AG04450 (cell line): ENCODE measurements at places on chromosomes 3 and 15.

DNA sequence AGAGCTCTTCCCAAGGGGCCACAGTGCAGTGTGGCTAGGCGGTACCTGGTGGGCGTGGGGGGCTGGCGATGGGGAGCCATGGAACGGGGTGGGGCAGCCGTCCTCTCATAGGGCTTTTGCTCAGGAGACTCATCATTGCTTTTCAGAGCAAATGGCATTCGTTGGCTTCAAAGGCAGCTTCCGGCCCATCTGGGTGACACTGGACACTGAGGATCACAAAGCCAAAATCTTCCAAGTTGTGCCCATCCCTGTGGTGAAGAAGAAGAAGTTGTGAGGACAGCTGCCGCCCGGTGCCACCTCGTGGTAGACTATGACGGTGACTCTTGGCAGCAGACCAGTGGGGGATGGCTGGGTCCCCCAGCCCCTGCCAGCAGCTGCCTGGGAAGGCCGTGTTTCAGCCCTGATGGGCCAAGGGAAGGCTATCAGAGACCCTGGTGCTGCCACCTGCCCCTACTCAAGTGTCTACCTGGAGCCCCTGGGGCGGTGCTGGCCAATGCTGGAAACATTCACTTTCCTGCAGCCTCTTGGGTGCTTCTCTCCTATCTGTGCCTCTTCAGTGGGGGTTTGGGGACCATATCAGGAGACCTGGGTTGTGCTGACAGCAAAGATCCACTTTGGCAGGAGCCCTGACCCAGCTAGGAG, 40.8 kb downstream of the MESD start:
- no peak for DNase-seq

DNA sequence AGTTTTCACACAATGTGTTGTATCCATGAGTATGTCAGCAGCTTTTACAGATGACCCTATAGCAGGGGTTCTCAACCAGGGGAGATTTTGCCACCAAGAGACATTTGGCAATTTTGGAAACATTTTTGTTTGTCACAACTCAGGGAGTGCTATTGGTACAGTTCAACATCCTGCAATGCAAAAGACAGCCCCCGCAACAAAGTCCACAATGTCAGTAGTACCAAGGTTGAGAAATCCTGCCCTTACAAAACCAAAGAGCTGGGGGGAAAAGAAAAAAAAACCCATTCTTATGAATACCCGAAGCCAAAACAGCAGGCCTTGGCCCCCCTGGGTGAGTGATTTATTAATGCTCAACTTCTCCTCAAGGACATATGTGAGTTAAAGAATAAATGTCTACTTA, 99.1 kb downstream of the LARS2 start:
- DNase-seq, result no peak

DNA sequence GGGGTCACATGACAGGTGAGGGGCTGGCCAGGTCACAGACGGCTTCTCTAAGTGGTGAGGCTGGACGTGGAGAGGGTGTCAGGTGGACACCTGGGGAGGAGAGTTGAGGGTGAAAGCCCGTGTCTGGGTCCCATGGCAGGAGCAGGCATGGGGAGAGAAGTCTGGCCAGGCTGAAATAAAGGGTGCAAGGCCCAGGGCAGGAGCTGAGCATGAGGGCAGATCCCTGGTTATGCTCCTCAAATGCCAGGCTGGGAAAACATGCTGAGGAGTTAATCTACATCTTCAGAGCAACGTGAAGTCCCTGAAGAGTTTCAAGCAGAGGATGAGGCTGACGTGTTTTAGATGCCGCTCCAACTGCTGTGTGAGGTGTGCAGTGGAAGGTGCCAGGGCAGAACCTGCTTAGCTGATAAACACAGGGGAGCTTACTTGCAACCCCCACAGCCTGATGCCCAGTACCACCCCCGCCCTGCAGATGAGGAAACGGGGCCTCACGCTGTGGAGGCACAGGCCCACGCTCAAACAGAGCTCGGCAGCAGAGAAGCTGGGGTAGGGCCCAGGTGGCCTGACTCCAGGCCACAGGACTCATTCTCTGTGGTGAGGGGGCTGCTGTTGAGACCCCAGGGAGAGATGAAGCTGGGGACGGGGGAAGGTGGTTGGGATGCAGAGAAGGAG, 40.5 kb downstream of the HCN4 start:
- DNase-seq, result no peak

DNA sequence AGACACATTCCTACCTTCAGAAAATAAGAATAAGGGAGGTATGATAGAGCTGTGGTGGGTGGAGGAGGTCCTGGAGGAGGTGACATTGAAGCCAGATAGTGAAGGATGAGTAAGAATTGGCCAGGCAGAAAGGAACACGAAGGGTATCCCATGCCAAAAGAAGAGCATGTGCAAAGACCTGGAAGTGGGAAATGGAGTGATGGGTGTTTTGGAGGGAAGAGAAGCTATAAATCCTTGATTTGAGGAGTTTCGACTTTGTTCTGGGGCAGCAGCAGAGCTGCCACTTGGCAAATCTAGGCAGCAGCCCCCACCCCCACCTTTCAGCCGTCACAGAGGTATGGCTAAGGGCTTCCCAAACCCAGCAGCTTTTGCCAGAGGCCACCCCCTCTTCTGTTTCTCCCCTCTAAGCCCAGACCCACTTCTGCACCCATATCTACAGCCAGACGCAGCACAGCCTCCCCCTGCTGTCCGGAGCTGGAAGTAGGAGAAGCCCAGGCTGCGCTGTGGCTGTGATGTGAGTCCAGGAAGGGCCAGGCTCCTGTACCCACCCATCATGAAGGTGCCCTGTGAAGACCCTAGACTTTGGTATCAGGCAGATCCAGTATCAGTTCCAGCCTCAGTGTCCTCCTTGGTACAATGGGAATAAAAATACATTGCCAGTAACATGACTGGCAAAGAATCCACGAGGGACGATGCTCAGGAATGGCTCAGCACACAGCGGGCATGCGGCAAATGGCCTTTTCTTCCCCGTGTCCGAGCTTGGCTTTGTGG, 188.7 kb upstream of the LINGO1 start:
- DNase-seq, result peak; percentile 18

GRCh38 chr3:7371693-7372572, 511.0 kb downstream of the GRM7 start:
- no peak for DNase-seq

GRCh38 chr3:107994181-107994580, 96.7 kb downstream of the CD47 start:
- DNase-seq, result no peak

- DNase-seq, result no peak
These were observed 45.0 kb upstream of the SLC6A11 start for GRCh38 chr3:10770981-10771380.

DNA sequence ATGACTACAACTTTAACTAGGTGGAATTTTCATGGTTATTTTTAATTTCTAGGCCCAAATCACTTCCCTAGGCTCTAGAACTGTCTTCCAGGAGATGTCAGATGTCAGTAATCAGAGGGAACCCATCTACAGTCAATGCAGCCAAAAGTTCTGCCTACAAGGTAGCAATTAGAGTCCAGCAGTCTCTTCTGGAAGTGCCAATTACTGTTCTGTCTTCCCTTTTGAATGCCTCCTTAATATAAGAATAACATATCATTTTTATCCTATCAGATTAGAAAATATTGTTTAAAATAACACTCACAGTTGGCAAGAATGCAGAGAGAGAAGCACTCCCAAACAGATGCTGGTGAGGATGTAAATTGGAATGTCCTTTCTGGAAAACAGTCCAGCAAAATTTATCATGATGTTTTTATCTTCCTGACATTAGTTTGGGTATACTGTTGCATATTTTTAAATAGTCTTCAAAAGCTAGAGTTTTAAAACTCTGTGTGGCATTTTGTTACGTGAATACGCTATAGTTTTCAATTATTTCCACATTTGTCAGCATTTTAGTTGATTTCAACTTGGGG, 543.7 kb downstream of the FHIT start:
- peak; percentile 7 for DNase-seq

DNA sequence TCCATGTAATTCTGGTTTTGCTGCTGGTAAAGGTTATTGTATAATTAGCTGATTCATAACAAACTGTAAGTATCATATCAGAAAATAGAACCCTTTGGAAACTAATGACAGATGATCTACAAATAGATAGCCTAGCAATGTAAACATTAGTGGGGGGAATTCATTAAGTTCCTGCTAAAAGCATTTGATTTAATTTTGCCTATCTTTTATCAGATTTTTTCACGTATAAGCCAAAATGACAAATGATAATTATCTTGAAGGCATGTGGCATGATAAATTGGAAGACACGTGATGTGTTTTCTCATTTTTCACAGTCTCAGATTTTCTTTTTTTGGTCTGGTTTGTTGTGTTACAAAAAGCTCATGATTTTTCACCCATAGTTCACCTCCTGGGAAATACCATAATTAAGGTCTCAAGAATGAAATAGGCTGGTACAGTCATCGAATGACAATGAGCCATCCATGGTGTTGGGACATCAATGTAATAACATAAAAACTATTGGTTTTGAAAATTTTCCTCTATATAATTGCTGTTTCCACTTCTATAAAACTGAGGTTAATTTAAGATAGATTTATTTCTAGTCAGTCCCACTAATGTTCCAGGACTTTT, 325.9 kb upstream of the TBL1XR1 start:
- no peak for DNase-seq

GRCh38 chr3:13277860-13278531, 142.1 kb downstream of the NUP210 start:
- no peak for DNase-seq

DNA sequence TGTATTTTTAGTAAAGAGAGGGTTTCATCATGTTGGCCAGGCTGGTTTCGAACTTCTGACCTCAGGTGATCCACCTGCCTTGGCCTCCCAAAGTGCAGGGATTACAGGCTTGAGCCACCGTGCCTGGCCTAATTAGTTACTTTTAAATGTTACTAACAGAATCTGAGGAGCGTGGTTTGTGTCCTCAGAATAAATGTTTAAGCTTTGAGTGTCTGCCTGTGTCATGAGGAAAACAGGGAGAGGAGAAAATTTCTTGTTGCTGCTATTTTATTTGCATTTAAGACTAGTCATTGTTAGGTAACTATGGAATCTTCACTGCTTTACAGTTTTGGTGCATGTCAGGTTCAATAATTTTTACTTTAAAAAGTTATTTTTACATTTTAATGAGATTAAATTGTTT, 68.8 kb downstream of the TCF12 start:
- no peak for DNase-seq

DNA sequence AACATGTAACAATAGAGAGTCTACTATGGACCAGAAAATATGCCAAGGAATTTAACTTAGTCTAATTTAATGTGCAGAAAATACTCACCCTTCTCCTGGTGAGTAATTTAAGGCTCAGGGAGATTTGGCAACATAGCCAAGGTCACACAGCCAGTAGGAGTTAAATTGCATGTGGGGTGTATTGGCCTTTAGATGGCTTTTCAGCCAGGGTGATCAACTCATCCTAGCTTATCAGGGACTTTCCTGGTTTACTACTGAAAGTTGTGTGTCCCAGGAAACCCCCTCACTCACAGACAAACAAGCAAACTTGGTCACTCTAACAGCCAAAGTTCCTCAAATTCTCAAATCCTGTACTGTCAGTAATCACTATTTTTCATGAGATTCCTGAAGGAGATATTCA, 2.6 kb upstream of the SLC9A9 start:
- DNase-seq, result no peak

DNA sequence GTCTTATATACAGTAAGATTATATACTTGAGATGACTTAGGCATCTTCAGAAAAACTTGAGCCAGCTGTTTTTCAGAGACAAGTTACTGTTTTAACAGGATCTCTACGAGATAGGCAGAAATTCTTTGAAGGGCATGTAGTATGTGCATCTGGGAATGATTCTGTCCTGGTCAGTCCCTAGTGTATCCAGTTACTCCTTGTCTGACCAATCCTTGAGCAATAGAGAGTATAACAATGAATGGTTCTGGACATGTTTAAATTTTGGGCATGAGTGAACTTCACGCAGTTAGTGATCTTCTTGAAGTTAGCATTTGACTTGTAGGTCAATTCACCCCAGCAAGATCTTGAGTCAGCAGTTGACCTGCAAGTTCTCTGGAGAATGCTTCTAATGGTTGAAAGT, 24.7 kb upstream of the HHLA2 start:
- DNase-seq, result no peak

- DNase-seq, result no peak
These were observed 38.9 kb downstream of the LDHAL6B start for GRCh38 chr15:59245559-59245958.

DNA sequence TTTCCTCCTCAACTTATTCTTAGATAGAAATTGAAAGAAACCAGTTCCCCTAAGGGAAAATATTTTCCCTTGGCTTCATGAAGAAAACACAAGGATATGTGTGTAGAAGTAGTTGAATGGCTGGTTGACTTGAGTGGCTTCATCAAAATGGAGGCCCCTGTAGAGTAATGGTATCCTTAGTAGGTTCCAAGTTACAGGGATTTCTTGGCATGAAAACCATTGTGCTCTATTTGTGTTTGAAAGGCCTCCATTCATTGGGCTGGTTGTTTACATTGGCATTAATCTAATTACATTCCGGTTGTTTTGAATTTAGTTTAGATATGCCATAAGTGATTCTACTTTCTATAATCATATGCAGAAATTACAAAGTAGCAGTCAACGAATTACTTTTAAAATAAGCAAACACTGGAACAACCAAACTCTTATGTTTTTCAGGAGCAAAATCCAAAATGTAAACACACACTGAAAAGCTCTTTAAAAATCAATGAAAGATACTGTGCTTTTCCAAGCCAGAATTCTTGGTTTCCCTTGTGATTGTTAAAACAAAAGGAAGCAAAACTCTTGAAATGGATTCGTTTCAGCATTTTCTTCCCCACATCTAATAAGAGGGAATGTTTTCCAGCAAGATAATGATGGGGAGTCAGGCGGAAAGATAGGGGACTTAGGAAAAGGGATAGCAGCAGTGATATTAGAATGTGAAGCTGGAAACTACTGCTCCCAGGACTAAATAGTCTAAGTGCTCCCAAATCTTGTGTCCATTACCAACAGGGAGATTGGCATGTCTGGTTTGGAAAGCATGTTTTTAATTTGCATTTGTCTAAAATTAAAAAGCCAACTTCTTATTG, 77.0 kb downstream of the EPHA3 start:
- DNase-seq, result no peak

DNA sequence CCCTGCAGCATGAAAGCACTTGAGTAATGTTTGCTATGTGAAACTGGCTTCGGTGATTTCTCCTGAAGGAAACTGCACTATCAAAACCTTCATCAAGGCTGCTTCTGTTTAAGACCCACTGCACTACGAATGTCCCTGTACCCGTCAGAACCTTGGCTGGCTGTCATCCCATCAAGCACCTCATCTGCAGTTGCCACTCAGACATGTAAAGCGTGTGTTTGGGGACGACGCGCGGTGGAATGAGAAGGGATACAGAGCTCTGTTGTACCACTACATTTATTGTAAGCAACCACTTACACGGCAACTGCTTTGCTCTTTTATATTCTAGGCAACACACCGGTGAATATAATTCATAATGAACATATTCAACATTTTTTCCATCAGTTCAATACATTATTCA, 147.6 kb downstream of the TIGIT start:
- no peak for DNase-seq

GRCh38 chr3:32414522-32415202, 23.0 kb downstream of the CMTM7 start:
- no peak for DNase-seq

DNA sequence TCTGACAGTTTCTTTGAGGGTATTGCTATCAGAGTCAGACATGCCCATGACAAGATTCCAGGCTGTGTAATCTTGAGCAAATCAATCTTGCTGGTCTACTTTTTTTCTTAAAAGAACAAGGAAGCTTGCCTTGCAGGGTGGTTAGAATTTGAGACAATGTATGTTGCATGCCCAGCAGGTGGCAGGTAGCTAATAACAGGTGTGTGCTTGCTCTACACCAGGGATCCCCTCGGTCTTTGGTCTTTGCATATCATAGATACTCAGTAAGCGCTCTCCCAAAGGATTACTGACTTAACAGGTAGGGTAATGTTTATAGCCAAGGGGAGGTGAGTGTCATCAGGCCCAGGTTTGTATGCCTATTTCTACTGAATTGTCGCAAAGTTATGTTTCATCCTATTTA, 37.3 kb downstream of the CACNA1D start:
- no peak for DNase-seq
